ENCODE measurements at places on chromosomes 12 and 14.

DNA sequence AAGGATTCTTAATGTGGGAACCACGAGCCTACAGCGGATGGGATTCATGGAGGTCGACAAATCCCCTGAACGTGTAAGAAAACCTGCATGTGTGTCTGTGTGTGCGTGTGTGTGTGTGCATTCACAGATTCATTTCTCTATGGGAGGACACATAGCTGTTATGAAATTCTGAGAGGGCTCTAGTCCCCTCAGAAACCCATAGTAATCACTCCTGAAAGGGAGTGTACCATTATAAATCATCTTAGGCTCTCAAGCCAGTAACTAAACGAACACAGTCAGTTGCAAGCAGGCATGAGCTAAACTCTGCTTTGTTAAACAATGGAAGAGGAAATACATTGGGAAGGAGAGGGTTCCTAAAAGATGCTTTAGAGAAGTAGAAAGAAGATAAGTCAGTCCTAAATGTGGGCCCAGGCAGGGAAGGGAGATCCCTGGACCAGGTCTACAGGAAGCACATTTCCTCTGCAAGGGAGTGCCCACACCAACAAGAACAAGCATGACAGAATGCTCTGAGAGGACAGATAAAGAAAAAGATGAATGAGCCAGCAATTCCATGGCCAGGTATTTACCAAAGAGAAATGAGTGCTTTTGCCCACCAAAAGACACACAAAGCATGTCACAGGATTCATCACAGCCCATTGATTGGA is 91.3 kb downstream of the ITPR2 start:
- no peak for DNase-seq

GRCh38 chr12:52395761-52396434 is 10.2 kb downstream of the KRT82 start:
- no peak for DNase-seq

DNA sequence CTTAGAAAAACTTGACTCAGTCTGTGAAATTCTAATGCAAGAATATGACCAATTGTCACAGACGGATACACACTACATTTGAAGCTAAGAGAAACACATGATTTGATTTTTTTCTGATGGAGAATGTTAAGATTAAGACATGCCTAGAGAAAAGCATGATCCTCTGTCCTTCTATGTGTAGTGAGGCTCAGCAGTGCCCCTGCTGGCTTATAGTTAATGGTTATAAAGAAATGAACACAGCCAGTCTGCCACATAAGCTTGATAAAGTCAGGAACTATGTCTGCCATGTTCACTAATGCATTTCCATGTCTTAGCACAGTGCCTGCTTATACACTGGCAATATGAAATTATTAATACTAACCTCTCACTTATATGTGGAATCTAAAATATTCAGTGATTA is 168.1 kb upstream of the DAAM1 start:
- DNase-seq = no peak

- DNase-seq = peak; percentile 74
Measured at GRCh38 chr12:110403976-110404682, 621 bp upstream of the ANAPC7 start.

DNA sequence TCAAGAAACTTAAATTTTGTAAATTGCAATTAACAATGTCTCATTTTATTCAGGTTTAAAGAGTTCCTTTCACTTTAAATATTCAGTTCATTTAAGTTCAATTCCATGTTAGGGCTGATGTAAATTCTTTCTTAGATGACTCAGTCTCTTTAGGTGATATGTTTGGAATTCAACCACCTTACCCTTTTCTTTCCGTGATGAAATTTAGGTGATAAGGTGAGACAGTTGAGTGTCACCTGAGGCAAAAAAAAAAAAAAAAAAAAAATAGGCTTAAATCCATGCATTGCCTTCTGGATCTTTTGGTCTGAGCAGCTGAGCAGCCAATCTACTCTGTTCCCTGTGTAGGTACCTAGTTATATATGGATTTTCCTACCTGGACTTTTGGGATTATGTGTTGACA is 299.5 kb downstream of the DAD1 start:
- DNase-seq = no peak

DNA sequence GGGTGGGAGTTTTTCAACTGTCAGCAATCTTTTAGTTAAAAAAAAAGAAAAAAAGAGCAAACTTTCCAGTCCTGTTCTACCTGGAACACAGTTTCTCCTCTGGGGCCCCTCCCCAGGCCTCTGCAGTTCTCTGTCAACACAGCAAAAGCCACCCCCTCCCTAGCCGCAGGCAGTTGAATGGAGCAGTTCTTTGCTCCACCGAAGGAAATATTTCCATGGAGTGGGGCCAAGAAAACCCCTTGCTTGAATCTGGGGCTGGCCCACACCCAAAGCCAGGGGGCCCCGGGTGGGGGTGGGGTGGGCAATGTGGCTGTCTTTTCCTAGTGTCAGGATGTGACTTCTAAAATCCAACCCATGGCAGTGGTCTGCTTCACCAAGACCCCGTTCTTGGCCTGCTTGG is 5.0 kb upstream of the MEG3 start:
- no peak for DNase-seq

- no peak for DNase-seq
Measured at GRCh38 chr12:40215982-40216381, 8.8 kb upstream of the LRRK2 start.

- no peak for DNase-seq
Measured at GRCh38 chr12:14689996-14690395, 6.4 kb downstream of the GUCY2C start.

DNA sequence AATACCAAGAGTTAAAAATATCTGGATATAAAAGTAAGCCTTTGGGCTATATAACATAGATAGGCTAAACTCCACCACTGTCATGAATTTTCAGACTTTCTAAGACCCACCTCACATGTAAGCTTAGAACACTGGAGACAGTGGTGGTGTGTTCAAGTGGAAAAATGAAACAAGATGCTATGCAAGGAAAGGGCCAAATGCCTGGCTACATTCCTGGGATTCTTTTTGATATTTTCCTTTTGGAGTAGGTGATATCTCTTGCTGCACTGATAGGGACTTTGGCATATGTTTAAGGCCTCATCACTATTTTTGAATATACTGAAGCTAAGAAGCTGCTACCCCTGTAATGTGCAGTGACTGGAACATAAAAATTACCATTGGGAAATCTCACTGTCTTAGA is 341.3 kb downstream of the SLC16A7 start:
- no peak for DNase-seq

GRCh38 chr12:94157981-94158411 is 9.6 kb downstream of the PLXNC1 start:
- no peak for DNase-seq

DNA sequence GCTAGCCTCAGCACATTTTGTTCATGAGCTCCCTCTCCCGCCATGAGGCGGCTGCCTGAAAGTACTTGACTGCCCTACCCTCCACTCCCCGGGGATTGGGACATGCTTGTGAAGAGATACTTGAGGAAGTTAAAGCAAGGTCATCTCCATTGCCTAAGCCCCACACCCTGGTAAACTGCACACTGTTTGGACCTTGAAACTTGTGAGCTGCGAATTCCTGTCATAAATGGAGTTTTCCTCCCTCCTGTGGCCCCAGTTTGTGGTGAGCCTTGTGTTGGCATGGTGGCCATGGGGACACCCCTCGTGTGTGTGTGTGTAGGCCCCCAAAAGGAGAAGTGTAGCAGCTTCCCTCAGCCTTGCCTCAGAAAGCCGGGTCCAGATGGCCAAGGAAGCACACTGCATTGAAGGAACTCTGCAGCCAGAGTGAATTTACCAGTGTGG is 395.5 kb downstream of the ZFP36L1 start:
- DNase-seq = no peak

- DNase-seq = no peak
Measured at GRCh38 chr12:131493068-131493826, 217.6 kb upstream of the SFSWAP start.

DNA sequence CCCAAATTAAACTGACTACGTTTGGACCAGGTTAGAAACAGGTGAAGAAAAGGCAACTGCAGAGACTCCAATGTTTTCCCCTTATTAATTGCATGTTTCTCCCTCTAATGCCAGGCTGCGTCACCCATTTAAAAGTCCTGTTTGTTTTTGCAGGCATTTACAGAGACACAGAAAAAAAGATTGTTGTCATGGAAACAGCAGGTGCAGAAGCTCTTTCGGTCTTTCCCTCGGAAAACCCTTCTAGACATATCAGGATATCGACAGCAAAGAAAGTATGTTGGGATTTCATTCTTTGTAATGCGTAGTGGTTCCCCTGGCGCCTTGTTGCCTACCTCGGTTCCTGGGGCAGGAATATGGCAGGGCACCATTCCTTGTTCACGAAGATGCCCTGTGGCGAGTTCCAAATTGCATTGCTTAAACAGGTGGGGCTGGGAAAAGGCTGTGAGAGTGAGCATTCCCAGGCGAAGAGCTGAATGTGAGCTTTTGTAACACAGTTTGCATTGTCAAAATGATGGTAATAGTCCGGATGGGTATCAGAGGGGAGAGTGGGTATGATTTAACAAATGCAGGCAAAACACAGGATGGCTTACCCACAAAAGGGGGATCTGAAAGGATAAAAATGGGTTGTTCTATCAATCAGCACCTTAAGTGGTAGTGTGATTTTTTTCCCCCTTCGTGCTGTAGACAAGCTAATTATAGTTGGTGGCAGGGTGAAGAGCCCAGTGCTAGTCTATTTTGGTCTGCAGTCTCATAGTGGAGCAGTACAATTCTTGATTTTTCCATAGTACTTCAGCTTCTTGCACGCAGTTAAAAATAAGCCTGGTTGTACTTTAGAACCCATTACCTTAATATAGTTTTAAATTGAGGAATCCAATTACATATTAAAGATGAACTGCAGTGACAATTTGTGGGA is 132.4 kb downstream of the GCH1 start:
- DNase-seq = no peak

- no peak for DNase-seq
Measured at GRCh38 chr12:20576528-20576927, 118.6 kb upstream of the SLCO1C1 start.

- DNase-seq = no peak
Measured at GRCh38 chr14:65937079-65937959, 524.8 kb downstream of the FUT8 start.

- no peak for DNase-seq
Measured at GRCh38 chr12:3432868-3433267, 58.1 kb upstream of the PRMT8 start.

DNA sequence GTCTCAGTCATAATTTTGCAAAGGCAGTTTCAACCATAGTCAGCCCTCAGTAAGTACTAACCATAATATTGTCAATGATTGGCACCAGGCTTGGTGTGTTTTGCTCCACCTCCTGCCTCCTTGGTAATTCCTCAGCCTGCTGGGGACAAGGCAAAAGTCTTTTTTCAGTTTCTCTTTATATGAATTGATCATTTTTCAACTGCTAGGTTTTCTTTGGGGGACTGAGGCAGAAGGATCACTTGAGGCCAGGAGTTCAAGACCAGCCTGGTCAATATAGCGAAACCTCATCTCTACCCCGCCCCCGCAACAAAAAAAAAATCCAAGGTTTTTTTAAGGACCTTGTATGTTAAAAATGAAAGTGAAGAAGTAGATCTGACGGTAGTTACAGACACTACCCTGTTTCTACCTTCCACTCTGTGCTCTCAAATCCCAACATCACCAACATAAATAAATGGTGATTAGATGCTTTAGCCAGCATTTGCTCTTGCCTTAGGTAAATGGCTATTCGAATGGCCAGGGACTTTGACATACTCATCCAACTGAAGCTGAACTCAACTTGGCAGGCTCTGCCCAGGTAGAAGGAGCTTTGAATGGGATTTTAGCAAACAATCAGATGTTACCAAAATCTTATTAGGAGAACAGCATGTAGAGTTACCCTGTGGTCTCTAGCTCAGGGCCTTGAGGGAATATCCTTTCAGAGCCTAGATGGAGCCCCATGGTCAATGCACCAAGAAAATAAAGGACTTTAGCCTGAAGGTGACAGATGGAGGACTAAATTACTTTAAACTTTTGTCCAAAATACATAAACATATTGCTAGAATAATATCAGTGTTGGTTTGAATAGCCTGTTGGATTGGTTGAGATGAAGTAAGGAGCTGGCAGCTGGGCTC is 126.9 kb upstream of the AMIGO2 start:
- DNase-seq = no peak

- DNase-seq = no peak
Measured at GRCh38 chr14:31222834-31223233, 15.2 kb upstream of the HECTD1 start.

- DNase-seq = no peak
Measured at GRCh38 chr12:71601546-71601945, 62.1 kb downstream of the ZFC3H1 start.

GRCh38 chr12:85191-85666 is 18.7 kb downstream of the IQSEC3 start:
- DNase-seq = no peak

- no peak for DNase-seq
Measured at GRCh38 chr14:78195431-78195830, 25.3 kb downstream of the NRXN3 start.

GRCh38 chr14:50530794-50531365 is 1.5 kb downstream of the MAP4K5 start:
- DNase-seq = no peak

DNA sequence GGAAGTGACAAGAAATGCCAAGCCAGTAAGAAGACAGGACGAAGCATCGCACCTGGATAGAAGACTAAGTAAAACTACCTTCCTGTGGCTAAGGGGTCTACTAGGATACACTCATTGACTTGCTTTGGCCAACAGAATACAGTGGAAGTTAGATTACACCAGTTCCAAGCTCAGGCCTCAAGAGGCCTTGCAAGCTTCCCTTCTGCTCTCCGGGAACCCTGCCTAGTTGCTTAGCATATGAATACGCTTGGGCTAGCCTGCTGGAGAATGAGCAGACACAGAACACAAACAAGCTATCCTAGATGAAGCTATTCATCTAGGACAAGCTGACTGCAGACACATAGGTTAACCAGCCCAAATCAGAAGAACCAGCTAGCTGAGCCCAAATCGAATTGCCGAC is 97.0 kb downstream of the DPF3 start:
- DNase-seq = no peak

- no peak for DNase-seq
Measured at GRCh38 chr14:34012978-34013720, 62.3 kb upstream of the EGLN3 start.

GRCh38 chr12:98419081-98419794 is 96.2 kb upstream of the TMPO start:
- no peak for DNase-seq

DNA sequence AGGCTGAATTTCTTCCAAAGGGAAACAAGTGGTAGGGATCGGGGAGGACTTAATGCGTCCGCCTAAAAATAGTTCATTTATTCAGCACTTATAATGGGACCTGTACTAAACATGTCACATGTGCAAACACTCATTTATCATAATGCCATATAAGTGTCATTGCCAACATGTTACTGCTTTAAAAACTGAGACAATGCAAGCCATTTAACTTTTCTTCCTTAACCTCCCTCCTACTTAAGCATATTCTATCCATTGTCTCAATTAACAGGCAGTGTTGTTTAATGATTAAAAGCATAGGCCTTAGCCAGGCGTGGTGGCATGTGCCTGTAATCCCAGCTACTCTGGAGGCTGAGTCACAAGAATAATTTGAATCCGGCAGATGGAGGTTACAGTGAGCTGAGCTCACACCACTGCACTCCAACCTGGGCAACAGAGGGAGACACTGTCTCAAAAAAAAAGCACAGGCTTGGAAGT is 13.5 kb upstream of the SCFD1 start:
- no peak for DNase-seq

GRCh38 chr12:89567691-89568239 is 41.9 kb upstream of the POC1B start:
- no peak for DNase-seq

All from stimulated activated CD4-positive, alpha-beta T cell treated with anti-CD3 and anti-CD28 coated beads, Interleukin-12 subunit alpha, Interleukin-12 subunit beta, amount 100 ng/mL, for 4 hours (primary cell).